ENCODE measurements at places on chromosomes 3 and 15.

GRCh38 chr3:197512691-197513571, 42.8 kb downstream of the BDH1 start:
- no peak for DNase-seq

GRCh38 chr15:67084561-67084960, 19.2 kb downstream of the SMAD3 start:
- DNase-seq, result no peak

- no peak for DNase-seq
Observed at GRCh38 chr15:49901996-49902684, 216.9 kb downstream of the ATP8B4 start.

- DNase-seq, result no peak
Observed at GRCh38 chr3:46746711-46747110, 29.0 kb upstream of the PRSS50 start.

DNA sequence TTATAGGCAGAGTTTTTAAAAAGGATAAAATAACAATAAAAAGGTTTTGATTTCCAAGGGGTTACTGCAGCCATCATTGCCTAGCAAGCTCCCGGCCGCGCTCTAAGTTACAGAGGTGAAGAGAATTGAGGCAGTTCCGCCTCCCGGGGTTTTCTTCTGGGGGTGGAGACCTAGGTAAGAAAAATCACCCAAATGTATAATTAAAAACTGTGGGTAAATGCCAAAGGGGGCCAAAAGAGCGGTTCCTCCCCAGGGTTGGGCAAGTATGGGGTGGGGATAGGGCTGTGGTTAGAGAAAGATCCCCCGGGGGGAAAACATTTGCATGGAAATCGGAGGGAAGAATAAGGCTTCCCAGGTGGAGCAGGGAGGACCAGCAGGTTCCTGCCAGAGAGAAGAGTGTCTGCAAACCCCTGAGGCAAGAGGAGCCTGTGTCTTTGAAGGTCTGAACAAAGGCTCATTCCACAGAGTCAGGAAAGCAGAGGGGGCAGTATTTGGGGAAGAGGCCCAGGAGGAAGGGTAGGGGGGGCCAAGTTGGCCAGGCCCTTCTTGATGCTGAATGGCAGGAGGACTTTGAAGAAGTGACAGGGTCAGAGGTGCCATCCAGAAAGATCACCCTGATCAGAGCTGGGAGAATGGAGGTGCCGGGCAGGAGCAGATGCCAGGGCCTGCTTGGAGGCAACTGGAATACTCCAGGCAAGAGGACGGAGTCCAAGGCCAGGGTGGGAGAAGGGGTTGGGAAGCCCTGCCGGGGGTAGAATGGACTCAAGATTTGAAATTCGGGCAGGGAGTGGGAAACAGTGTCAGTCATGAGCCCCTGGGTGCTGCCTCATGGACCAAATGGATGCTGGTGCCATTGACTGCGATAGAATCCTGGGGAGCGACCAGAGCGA, 152.9 kb upstream of the RGMA start:
- no peak for DNase-seq
